ENCODE measurements at places on chromosomes 1 and 21.

GRCh38 chr1:13756557-13757315, 56.7 kb downstream of the PRDM2 start:
- DNase-seq, result no peak

GRCh38 chr1:38128926-38129453, 82.4 kb upstream of the POU3F1 start:
- DNase-seq, result no peak

DNA sequence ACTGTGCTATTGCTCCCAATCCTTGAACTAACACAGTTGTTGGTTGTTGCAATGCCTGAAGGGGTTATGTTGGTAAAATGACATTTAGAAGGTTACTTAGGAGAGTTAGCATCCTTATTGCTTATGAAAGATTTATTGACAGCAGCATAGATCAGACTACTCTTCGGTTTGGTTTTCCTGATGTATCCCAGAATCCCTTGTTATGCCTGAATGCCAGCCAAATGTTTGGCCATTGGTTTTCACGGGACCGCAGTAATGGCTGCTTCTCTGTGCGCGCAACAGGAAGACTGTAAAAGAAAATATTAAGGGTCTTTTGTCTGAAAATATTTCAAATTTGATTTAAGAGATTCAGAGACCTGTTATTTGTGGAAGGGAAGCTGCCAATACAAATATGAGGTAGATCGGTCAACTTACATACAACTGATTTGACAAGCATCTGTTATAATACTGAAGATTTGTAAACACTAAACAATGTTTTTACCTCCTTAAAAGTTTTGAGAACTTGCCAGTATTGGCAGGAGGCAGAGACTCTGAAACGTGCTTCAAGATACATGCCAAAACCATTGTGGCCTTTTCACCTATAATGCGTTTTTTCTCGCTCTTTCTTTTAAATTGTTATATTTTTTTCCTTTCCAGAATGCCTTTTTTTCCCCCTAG, 8.3 kb downstream of the NFIA start:
- no peak for DNase-seq

- no peak for DNase-seq
Observed at GRCh38 chr1:1275836-1276235, 2.2 kb upstream of the UBE2J2 start.

DNA sequence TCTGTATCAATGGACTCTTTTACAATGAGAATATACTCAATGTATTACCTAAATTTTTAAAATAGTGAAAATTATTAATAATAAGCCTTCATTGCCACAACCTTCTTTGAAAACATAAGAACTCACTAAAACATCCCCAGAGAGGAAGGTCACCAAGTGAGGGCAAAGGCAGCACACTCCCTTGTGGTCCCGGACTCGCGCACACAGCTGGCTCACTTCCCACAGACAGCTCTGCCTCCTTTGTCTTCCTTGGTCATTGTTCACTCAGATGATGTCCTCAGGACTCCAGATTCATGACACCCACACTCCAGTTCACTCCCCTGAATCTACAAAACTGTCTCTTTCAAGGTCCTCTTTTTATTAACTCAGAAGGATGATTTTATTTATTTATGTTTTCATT, 19.2 kb upstream of the UBR4 start:
- DNase-seq, result no peak

DNA sequence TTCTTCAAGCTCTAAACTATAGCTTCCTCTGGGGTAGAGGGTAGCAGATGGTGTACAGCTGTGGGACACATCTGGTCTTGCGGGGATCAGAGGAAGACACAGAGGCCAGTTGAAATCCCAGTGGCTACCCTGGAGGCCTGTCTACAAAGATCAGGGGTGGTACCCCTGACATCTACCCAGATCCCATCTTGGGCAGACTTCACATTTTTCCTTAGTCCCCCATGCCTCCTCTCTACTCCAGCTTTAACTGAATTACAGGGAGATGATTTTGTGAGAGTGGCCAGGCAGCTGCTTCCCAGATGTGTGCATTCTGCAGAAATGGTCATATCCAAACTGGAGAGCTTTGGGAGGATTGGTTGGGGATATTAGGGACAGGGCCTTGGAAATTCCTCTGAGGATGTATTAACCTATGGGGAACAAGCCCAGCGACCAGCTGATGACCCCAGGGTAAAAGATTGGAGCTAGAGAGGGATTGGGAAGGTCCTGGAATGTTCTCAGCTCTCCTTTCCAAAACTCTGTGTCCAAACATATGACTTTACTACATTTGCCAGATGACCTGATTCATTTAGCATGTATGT, 9.6 kb upstream of the CD34 start:
- DNase-seq, result no peak

DNA sequence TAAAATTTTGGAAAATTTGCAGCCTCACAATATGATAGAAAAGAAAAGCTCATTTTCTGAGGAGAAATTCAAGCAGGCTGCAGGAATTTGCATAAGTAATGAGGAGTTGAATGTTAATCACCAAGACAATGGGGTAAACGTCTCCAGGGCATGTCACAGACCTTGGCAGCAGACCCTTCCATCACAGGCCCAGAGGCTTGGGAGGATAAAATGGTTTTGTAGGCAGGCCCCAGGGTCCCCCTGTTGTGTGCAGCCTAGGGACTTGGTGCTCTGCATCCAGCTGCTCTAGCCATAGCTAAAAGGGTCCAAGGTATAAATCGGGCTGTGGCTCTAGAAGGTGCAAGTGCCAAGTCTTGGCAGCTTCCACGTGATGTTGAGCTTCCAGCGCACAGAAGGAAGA, 112.2 kb upstream of the FMN2 start:
- no peak for DNase-seq

DNA sequence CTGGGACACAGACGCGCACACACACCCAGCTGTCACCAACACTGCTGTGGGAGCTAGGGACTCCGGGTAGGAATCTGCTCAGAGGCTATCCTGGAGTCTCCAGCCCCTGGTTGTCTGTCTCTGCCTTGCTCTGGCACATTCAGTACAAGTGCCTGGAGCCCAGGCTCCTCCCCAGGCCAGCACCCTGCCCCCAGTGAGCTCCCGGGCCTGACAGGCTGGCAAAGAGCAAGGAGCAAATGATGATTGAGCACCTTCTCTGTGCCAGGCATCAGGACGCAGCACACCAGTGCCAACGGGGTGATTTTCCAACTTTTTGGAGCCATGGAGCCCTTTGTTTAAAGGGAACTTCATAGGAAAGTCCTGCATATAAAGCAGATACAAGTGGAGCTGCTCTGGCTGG, 6.5 kb downstream of the CNTN2 start:
- no peak for DNase-seq

GRCh38 chr1:31932491-31933316, 5.5 kb downstream of the PTP4A2 start:
- DNase-seq, result no peak

GRCh38 chr1:170498876-170499275, 33.1 kb upstream of the GORAB start:
- DNase-seq, result no peak

DNA sequence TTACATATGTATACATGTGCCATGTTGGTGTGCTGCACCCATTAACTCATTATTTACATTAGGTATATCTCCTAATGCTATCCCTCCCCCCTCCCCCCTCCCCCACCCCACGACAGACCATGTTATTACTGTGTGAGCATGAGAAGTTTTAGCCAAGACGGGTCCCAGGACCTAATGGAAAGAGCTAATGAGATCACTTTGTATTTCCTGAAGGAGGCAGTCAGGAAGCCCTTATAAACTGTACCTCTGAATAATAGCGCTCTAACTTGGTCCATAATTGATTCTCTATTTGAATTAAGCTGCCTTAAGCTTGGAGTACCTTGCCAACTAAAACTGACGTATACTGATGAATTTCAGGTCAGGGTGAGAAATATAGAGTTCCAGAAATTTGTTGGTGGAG, 4.1 kb upstream of the NEGR1 start:
- no peak for DNase-seq

- no peak for DNase-seq
Observed at GRCh38 chr1:233725423-233725822, 111.5 kb downstream of the KCNK1 start.

GRCh38 chr21:19198801-19199200, 795.2 kb upstream of the TMPRSS15 start:
- no peak for DNase-seq

- DNase-seq, result no peak
Observed at GRCh38 chr21:30990514-30991262, 47.6 kb downstream of the KRTAP19-8 start.

- DNase-seq, result no peak
Observed at GRCh38 chr1:246595146-246595545, 28.9 kb downstream of the CNST start.

DNA sequence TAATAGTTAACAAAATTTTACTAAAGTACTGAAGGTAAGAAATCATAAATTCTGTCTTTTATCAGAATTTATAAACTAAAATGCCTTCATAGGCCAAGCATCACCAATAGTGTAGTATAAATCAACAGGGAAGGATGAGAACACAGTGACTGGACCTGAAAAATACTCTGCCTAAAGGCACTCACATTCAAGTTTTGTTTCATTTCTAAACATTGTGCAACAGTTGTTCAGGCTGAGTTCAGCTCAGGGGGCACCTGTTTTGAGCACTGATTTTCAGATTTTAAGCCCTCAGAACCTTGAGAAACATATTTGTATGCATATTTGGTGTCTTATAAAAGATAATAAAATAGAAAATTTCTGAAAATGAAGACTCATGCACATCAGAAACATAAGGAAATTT, 12.4 kb downstream of the ACBD6 start:
- no peak for DNase-seq

DNA sequence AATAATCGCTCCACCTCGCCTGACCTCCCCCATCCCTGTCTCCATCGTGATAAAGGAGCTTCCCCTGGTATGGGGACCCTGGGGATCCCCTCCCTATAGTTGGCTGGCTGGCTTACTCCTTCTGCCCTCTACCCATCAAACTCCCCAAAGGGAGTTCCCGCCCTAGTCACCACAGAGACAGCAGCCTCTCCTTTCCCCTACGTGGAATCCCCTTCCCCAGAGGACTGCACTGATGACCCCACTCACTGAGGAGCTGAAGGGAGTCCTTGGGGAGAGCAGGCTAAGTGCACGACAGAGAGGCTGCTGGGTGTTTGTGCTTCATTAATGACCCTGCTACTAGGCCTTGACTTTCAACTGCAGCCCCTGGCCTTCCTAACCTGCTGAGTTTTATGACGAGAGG, 1.9 kb downstream of the CADM3 start:
- DNase-seq, result no peak

- no peak for DNase-seq
Observed at GRCh38 chr21:46153247-46154154, 1.9 kb downstream of the FTCD start.

DNA sequence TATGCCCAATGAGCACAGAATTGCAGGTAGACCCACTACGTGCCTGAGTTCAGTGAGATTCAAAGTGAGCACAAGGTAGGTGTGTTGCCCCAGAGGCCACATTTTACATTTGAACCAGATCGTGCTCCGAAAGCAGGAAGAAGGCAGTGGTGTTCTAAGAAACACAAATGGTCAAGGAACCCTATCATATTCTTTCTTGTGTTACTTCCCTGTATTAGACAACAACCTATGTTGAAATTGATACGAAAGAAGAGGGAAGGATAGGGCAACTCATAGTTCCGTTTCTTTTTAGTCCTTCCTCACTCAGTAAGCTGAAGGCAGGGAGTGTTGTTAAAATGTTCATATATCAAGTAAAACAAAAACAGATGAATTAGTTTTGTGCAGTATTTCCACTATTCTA, 33.9 kb downstream of the OLFML2B start:
- DNase-seq, result no peak

All from activated gamma-delta T cell treated with Interleukin-2 at 50 U/mL for 16 hours (primary cell).